ENCODE measurements at places on chromosomes 1 and 21.

DNA sequence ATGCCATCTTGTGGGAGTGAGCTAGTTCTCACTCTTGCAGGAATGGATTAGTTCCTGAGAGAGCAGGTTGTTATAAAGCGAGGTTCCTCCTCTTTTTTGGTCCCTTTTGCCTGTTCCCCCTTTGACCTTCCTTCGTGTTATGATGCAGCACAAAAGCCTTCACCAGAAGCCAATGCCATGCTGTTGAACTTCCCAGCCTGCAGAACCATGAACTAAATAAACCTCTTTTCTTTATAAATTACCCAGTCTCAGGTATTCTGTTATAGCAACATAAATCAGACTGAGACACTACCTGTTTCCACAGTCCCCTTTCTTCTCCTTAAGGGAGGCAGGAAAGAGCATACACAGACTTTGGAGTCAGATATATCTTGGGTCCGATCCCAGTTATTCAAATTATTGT is 25.6 kb downstream of the DISP3 start:
- DNase-seq: no peak

DNA sequence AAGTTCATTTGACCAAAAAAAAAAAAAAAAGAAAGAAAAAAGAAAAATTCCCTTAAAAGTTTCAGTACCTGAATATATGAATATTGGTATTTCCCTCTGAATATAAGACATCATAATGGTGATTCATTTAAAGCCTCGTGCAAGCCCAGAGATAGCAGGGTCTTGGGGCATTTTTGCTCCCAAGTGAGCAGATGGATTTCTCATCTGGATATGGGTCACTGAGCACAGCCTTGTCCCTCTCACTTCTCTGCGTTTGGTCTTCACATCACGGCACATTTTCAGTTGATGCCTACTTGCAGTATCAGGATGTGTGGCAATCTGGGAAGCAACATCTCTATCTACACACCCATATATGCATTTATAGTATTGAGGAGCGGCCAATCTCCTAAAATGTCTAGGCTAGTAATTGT is 12.7 kb downstream of the CD58 start:
- DNase-seq: no peak

GRCh38 chr21:40516335-40516734 is 330.6 kb downstream of the DSCAM start:
- DNase-seq: no peak

GRCh38 chr1:72724951-72725861 is 442.9 kb upstream of the NEGR1 start:
- no peak for DNase-seq

GRCh38 chr1:11708554-11709350 is 17.2 kb downstream of the DRAXIN start:
- DNase-seq: no peak

- DNase-seq: no peak
These were observed 16.7 kb upstream of the COL6A2 start for GRCh38 chr21:46081022-46081861.

- DNase-seq: no peak
These were observed 8.5 kb upstream of the MRPS15 start for GRCh38 chr1:36472656-36473055.

DNA sequence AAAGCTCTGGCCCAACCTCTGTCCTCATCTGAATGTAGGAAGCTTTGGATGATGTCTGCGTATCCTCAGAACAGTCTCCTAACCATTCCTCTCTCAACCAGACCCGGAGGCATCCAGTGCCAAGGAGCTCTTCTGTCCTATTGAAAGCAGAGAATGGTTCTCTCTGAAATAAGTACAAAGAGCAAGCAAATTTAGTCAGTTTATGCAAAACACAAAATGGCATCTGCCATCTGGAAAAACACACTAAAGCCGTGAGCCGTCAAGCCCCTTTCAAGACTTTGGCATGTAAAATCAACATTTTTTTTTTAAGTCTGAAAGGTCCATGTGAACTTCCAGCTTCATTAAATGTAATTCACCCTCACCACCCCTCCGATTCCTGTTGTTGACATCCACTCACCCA is 21.7 kb upstream of the PROX1 start:
- no peak for DNase-seq

DNA sequence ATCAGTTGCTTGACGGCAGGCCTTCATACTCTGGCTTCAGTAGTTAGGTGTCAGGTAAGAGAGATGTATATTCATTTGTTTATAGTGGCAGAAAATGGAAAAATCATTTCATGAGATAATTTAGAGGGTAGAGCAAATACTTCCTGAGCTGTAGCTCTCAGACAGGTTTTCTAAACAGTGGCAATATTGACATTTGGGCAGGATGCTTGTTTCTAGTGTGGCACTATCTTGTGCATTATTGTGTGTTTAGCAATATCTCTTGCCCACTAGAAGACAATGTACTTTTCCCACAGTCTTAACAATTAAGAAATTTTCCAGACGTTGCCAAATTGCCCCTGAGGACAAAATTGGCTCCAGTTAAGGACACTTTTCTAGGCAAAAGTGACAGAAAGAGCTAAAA is 1143.1 kb downstream of the PLA2G4A start:
- DNase-seq: no peak

DNA sequence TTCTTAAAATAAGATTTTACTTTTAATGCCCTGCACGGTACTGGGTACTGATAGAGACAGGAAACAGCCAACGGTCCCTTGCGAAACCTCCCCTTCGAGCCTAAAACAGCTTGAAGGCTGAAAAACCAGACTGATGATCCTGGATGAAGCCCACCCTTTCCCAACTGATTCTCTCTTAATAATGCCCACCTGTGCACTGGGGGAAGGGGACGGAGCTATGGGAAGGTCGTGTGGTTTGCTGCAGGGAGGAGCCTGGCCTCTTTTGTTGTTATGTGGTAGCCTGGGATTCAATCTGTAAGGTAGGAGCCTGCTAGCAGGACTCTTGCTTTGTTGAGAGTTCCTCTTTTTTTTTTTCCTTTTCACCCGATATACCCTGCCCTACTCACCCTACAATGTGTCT is 25.6 kb downstream of the SAMSN1 start:
- no peak for DNase-seq

GRCh38 chr1:220213382-220213983 is 58.8 kb downstream of the RAB3GAP2 start:
- no peak for DNase-seq

GRCh38 chr1:21857142-21857839 is 45.2 kb downstream of the LDLRAD2 start:
- DNase-seq: no peak

GRCh38 chr1:245986404-245987218 is 520.5 kb downstream of the SMYD3 start:
- DNase-seq: no peak

DNA sequence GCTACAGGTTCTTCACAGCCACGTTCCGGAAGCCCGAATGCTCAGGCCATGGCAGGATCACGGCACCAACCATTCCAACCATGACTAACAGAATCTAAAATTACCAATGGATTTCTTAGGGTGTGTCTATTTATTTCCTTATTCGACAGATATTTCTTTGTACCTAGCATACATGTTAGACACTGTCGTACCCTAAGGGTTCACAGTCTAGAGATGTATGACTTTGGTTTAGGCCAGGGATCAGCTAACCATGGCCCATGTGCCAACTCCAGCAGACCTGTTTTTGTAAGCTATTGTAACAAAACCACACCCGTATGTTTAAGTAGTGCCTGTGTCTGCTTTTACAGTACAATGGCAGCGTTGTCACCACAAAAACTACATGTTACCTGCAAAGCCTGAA is 167.0 kb downstream of the NR5A2 start:
- DNase-seq: no peak

DNA sequence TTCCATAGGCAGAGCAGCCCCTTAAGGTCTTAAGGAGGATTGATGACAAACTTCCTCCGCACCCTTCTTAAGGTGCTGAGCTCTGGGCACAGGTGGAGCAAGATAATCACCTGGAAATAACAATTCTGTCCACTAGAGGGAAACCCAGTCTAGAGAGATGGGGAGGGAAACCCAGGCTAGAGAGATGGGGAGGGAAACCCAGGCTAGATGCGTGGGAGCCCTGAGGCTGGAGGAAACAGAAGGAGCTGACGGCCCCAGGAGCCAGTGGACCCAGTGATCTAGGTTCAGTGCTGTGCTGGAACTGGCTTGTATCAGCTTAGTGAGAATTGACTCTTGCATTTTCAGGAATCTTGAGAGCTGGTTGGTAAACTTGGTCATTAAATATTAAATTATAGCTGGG is 17.8 kb upstream of the MYCL start:
- peak; percentile 79 for DNase-seq

- DNase-seq: no peak
These were observed 3.3 kb downstream of the TTLL10 start for GRCh38 chr1:1176931-1177330.

DNA sequence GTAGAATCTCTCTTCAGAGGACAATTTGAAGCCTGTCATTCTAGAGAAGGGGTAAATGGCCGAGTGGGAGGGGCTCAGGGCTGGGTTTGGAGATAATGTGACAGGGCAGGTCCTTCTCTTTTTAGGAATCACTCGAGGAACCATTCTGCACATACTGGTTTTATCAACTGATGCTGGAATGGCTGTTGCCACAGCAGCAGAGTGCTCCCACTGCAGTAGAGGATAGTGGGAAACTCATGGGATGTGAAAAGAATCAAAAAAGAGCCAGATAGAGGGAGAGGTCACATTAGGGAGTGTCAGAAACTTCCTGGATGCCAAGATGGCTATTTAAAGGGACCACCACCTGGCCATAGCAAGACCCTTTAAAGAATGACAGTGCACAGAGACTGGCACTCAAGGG is 105.3 kb downstream of the NAV1 start:
- no peak for DNase-seq

- DNase-seq: no peak
These were observed 218.8 kb upstream of the TMPRSS15 start for GRCh38 chr21:18622383-18622782.

DNA sequence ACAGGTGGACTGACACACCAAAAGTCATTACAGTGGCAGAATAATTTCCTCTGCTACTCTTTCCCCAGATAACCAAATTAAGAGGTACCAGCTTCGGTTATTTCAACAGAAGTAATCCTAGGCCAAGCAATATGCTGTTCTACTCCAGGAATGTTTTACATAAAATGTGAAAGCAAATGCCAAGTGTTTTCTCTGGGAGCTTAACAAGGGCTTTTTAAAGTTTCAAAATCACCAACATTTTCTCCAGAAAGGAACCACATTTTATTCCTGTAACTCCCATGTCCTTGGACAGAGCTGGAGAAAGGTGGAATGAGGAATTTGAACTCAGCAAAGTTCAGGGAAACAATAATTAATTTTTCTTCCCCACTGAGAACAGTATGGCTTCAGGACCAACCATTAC is 27.2 kb downstream of the CNN3 start:
- DNase-seq: no peak

- no peak for DNase-seq
These were observed 1.8 kb downstream of the CYB561D1 start for GRCh38 chr1:109495738-109496137.

GRCh38 chr1:192518700-192519099 is 56.9 kb upstream of the RGS1 start:
- DNase-seq: no peak

DNA sequence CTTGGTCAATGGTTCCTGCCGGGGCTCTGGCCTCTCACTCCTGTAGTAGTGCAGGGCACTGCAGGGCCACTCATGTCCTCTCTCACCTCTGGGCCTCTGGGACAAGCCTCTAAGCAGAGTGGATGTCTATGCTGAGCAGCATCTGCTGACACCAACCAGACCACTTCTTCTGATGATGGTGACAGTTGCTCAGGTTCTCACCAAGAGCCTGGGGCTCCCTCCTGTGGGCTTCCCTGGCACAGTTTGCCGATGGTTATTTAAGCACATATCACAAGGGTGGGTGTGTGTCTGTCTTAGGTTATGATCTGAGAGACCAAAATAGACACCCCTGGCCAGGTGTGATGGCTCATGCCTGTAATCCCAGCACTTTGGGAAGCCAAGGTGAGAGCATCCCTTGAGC is 17.4 kb upstream of the GPR137B start:
- no peak for DNase-seq

GRCh38 chr1:198444792-198445191 is 95.7 kb downstream of the ATP6V1G3 start:
- no peak for DNase-seq

- no peak for DNase-seq
These were observed 5.3 kb downstream of the HES2 start for GRCh38 chr1:6414443-6414844.

GRCh38 chr21:28257276-28257675 is 735.4 kb downstream of the LTN1 start:
- no peak for DNase-seq

DNA sequence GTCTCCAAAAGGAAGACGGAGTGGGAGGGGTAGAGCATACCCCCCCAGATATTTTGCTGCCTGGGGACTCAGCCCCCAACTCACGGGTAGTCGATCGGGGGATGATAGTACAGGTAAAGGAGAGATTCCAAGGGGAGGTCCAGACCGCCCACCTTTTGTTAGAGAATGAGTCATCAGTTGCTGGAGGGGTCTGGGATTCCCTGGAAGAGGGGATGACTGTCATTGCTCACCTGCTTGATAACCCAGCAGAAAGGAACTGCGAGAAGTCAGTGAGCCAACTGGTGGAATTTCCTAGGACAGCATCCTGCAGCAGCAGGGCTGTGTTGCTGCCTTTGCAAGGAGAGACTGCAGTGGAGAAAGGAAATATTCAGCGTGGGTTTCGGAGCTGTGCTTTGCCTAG is 64.4 kb downstream of the MACF1 start:
- peak; percentile 33 for DNase-seq

DNA sequence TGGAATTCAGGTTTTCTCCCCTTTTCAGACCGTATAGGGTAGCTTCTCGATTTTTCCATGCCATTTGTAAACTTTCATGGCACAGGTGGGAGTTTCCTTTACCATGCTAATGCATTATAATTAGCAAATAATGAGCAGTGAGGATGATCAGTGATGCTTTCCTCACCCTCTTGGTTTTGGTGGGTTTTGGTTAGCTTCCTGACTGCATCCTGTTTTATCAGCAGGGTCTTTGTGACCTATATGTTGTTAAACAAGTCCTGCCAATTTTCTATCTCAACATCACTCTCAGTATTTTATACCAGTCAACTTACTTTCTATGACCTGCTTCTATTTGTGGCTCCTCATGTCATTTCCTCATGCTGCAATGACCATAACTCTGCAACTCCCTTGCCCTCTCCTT is 1345.1 kb downstream of the NCAM2 start:
- no peak for DNase-seq

GRCh38 chr1:184770181-184770979 is 15.7 kb upstream of the EDEM3 start:
- peak; percentile 37 for DNase-seq

DNA sequence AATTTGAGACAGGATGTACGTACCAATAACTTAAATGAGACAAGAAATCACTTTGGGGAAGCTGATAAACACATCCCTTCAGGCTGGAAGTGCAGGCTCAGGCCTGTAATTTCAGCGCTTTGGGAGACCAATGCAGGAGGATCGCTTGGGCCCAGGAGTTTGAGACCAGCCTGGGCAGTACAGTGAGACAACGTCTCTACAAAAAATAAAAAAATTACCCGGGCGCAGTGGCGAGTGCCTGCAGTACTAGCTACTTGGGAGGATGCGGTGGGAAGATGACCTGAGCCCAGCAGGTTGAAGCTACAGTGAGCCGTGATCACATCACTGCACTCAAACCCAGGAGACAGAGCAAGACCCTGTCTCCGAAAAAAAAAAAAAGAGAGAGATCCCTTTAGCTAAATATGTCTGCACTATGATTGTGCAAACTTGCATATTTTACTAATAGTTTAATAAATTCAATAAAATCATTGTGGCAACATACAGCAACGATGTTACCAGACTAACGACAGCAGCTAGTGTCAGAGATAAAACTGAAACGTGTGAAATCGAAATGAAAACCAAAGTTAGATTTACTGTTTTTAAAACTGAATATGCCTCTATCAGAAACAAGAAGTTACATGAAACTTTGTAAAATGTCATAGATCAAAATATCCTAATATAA is 54.7 kb downstream of the CD2 start:
- no peak for DNase-seq
